ENCODE measurements at places on chromosomes 12 and 14.

- no peak for DNase-seq
Measured at GRCh38 chr14:23168246-23168645, 15.2 kb downstream of the SLC7A8 start.

GRCh38 chr14:91327250-91327595 lies 82.7 kb upstream of the GPR68 start:
- DNase-seq, result no peak

- DNase-seq, result no peak
Measured at GRCh38 chr12:121209624-121210572, at the start of gene P2RX4. P2RX4 (plus strand) TSS chr12:121210129; CDS start chr12:121210165, 36 bp downstream.

DNA sequence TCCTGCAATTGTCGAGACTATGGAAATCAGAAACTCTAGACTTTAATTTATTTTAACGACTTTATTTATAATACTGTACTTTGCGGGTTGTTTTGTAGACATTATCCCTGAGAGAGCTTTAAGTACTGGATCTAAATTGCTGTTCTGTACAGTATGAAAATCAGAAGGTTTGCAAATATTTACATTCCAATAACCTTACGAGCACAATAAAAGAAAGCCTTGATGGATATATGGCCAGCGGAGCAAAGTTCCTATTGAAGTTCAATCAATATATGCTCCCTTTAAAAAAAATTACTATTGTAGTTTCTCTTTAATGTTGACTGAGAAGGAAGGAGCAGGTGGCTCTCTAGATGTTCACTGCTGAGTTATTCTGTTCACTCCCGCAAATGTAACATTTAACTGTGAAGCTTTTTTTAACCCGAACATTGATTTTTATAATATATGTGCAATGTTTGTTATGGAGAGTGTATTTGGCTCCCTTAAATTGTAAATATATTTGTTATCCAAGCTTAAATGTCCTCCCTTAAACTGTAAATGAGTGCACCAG lies 235.3 kb downstream of the PLCZ1 start:
- no peak for DNase-seq

- no peak for DNase-seq
Measured at GRCh38 chr12:114285554-114285953, 120.4 kb downstream of the TBX5 start.

GRCh38 chr12:7868391-7868790 lies 4.3 kb downstream of the SLC2A14 start:
- no peak for DNase-seq

- no peak for DNase-seq
Measured at GRCh38 chr12:14756334-14757143, 46.7 kb downstream of the WBP11 start.

GRCh38 chr14:86279405-86279804 lies 749.5 kb downstream of the FLRT2 start:
- DNase-seq, result no peak

DNA sequence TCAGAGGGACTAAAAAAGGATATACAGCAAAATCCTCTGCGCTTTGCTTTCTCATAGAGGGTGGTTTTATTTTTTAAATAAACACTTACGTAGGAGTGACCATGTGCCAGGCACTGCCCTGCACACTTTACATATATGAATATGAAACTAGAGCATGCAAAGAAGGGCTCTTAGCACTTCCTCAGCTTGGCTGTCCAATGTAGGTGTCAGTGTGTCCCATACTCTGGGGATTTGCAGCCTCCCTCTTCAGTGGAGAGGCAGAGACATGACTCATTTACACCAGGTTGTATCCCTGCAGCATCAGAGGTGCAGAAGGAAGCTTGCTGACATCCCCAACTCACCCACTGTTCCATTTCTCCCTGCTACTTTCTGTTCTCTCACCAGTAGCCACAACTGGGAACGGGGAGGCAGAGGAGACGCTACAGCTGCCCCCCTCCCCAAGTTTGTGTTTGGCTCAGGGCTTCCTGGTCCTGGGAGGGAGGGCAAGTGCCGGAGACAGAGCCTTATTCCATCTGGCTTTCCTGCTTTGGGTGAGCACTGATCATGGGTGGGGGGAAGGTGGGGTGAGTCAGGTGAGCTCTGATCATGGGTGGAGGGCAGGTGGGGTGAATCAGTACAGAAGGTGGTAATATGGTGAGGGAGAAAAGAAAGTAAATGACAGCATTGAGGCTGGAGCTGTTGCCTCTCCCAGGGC lies 4.9 kb upstream of the KRT5 start:
- no peak for DNase-seq
